ENCODE measurements at places on chromosomes 1 and 21.
A peak's percentile ranks its signal among the peaks of the same experiment; 100 is the strongest.

DNA sequence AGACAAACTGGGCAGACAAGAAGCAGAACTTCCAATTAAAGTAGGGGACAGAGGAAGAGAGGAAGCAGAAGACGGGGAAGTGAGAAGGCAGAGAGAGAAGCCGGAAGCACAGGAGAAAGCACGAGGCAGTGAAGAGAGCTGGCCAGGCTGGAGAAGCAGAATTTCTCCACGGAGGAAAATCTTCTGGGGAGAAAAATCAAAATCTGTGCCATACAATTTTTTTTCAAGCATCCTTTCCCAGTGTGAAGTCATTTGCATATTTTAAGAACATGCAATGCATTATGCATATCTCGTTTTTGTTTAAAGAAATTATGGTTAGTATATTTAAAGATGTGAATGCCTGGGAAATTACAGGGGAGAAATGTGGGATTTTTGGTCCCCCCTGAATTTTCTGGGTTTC lies 7.3 kb upstream of the CAMK2N1 start:
- DNase-seq: no peak

GRCh38 chr1:178818416-178818815 lies 52.5 kb downstream of the ANGPTL1 start:
- no peak for DNase-seq

- DNase-seq: peak; percentile 46
These were observed 796 bp upstream of the RBM8A start for GRCh38 chr1:145927916-145928643.

- DNase-seq: no peak
These were observed 1.2 kb downstream of the KCNQ4 start for GRCh38 chr1:40784771-40785151.

GRCh38 chr1:3545363-3546047 lies 65.8 kb downstream of the MEGF6 start:
- DNase-seq: no peak

- no peak for DNase-seq
These were observed 47.9 kb upstream of the NEK2 start for GRCh38 chr1:211723273-211723672.

DNA sequence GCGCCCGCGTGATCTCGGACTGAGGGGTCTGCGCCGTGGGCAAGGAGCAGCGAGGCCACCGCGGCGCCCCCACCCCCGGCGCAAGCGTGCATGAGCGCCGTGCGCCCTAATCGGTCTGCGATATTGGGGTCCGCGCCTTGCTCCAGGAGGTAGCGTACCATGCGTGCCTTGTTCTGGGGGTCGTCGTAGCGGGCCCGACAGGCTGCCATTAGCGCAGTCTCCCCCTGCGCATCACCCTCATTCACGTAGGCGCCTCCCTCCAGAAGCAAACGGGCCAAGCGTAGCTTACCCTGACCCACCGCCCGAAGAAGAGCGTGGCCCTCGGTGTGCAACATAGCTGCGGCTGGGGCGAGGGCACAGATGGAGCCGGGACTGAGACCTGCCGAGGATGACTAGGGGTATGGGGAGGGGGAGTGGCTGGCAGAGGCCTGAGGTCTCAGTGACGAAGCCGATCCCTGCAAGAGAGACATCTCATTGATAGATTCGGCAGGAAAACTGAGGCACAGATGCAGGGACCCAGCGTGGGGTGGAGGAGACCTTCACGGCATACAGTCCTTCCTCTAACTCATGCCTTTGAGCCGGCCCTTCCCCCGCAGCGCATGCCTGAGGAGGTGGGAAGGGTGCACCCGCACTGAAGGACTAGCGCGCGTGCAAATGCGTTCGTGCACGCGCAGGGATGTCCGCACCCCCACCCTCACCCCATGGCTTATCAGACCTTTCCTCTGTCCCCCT lies 2.8 kb downstream of the ANKRD34A start:
- peak; percentile 63 for DNase-seq

- DNase-seq: no peak
These were observed 95.7 kb upstream of the HP1BP3 start for GRCh38 chr1:20882837-20883236.

GRCh38 chr1:174726167-174726879 lies 273.4 kb upstream of the CACYBP start:
- DNase-seq: peak; percentile 52

DNA sequence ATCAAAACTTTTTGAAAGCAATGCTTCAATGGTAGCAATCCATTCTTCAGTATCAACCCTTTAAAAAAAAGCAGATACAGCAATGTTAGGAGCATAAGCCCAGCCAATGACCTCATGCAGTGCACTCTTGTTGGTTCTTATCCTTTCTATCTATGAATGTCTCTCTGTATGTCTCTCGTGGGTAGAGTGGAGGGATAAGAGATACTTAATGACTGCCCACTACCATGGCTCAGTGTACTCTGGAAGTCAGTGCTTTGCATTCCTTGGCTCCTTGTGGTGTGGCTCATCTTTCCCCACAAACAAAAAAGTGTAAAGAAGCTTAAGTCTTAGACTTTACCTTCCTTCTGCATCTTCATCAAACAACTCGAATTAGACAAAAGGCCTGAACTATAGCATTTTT lies 50.3 kb downstream of the PCSK9 start:
- DNase-seq: no peak

DNA sequence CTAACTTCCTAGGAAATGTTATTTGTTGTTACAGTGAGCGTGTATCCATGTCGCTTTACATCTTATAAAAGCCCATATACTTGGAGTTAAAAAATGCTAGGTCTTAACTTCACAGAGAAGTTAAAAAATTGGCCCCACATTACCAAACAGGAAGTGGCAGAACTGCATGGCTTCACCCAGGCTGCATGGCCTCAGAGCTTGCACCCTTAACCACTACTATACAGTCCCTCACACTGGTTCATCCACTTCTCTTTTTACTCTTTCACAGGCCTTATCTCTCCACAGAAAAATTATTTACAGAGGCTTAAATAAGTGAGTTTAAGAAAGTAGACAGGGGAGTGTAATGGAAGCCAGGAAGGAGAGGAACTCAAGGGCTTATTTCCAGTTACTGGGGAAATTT lies 402.5 kb downstream of the HHAT start:
- DNase-seq: peak; percentile 14

- peak; percentile 9 for DNase-seq
These were observed 16.6 kb downstream of the C21orf91 start for GRCh38 chr21:17802572-17802971.

DNA sequence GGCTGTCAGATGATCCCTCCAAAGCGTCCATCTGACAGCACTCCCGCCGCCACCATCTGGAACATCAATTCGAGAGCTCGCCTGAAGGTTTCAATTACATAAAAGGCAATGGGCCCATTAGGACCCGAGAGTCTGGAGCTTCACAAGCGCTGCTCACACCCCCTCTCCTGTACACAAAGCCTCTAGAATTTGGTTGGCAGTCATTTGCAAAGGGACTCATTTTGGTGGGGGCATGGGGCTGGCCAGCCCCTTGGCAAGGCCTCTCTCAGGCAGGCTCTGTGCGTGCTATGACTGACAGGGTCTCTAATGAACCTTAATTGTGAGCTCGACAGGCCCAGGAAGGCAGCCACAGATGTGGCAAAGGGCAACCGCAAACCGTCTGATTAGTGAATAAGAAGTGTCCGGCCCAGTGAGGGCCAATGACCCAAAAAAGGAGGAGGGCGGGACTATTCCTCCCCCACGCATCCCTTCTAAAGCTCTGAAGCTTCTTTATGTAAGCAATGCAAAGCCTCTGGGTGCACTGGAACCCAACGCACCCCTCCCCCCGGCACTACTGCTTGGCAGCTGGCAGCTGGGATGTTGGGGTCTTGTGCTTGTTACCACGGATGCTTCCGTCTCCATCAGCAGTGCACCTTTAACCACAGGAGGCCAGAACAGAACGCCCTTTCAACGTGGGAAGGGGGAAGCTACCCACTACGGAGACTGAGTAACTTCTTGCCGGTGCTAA lies 79.4 kb downstream of the CAPZB start:
- peak; percentile 96 for DNase-seq

DNA sequence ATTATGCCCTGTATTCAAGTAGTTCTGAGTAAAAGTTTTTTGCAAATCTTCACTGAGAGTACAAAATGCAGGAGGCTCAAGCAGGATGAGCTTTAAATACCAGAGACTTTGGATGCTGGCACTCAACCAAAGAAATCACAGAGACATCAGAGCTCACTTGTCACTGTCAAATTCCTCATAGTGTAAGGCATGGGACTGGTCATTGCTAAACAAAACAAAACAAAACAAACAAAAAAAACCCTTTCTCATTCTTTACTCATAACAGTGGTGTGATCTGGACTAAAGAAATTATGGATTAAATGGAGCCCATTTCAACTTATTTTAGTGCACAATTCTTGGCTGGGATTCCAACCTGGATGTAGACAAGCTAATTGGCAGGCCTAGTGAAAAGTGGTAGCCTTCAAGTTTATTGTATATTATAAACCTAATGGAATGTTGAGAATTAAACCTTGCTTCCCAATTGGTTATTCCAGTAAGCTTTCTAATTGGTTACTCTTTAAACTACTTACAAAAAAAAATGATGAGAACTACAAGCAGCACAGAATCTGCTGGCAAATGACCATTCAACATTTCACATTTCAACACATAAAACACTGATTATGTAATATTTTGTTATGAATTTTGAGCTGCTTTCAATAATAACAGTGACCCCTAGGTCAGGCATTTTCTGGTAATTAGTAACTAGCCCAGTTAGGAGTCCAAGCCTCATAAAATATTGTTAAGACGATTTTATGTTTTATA lies 30.6 kb upstream of the NEK7 start:
- peak; percentile 44 for DNase-seq

DNA sequence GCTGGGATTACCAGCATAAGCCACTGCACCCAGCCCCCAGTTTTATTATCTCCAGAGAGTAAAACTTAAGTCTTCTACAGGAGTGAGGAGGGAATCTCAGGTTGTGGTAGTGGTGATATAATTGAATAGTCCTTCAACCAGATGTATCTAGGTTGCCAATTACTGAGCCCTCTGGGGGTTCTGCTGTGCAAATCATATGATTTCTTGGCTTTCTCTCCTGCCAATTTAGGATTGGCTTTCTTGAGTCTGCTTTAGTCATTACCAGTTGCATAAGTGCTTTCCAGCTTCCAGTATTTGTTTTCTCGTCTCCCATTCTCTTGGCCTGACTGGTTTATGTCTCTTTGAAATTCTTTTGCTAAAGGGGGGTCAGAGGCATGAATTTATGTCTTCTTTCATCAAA lies 11.1 kb downstream of the CPT2 start:
- no peak for DNase-seq

DNA sequence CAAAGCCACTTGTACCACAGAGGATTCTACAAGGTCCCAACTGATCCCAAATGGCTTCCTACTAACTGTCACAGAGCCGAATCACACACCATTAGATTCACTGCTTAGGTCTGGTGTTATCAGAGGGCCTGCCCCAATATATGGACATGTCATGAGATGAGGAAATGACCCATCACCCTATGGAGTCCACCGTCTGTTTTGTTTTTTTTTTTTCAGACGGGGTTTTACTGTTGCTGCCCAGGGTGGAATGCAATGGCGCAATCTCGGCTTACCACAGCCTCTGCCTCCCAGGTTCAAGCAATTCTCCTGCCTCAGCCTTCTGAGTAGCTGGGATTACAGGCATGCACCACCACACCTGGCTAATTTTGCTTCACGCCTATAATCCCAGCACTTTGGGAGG lies 83.8 kb upstream of the ETS2 start:
- DNase-seq: no peak

DNA sequence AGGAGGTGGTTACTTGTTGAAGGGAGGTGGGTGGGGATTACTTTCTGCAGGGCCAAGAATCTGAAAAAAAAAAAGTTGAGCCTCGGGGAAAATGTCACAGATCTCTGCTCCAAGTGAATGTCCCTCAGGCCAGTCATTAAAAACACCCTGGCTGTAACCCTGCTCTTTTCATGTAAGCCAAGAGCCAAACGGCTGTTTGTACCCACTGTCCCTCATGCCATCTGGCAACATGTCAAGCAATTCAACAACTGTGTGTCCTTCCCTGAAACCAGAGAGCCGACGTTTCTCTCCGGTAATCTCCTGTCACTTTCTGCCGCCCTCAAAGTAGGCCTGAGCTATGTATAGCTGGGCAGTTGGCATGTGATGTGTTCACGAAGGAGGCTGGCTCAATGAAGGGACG lies 14.7 kb downstream of the CASQ2 start:
- DNase-seq: peak; percentile 20

GRCh38 chr21:46552274-46552673 lies 52.6 kb downstream of the S100B start:
- DNase-seq: no peak

DNA sequence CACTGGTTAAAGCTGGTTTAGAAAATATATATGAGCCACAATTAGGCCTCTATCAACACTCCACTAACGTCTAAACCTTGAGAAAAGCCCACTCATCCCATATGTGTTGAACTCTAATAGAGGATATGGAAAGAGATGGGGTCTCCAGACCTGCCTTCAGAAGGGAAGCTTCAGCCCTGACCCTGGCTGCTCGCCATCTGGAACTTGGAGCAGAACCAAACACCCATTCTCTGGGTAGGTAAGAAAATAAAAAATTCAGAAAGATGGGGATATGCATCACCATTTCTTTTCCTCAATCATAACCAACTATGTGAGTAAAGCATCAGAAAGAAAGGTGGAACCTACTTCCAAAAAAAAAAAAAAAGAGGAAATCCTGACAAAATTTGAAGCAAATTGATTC lies 666.2 kb downstream of the PTPRC start:
- DNase-seq: no peak

DNA sequence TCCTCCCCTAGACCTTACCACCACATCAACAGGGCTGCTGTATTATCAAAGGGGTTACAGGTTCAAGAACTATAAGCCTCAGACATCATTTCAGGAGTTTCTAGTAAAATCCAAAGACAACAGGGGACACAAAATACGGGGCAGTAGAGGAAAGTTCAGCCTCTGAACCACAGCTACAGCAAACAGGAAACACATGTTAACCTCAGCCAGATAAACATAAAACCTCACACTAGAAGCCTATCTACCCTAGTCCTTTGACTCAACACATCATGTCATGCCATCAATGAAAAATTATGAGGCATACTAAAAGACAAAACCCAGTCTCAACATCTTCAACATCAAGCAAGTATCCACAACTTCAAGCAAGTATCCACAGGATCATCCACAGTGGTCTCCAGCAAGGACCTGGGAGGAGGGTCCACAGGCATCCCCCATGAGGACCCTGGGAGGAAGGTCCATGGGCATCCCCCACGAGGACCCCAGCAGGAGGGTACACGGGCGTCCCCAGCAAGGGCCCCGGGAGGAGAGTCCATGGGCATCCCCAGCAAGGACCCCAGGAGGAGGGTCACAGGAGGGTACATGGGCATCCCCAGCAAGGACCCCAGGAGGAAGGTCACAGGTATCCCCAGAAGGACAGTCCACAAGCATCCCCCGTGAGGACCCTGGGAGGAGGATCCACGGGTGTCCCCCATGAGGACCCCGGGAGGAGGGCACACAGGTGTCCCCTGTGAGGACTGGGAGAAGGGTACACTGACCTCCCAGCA lies 440.0 kb downstream of the MATN1 start:
- no peak for DNase-seq

GRCh38 chr1:26733982-26734381 lies 38.2 kb downstream of the ARID1A start:
- DNase-seq: no peak
